Stimulated activated CD4-positive, alpha-beta T cell treated with anti-CD3 and anti-CD28 coated beads, Interleukin-1b, Interleukin-23, amount 100 ng/mL, for 48 hours (primary cell): ENCODE measurements at places on chromosomes 3 and 15.

GRCh38 chr3:183312433-183312832 is 59.4 kb downstream of the B3GNT5 start:
- no peak for DNase-seq

- DNase-seq, result no peak
Observed at GRCh38 chr3:37444696-37445095, 270.3 kb upstream of the LRRFIP2 start.

GRCh38 chr3:122247087-122247824 is 63.8 kb downstream of the CASR start:
- DNase-seq, result no peak

- no peak for DNase-seq
Observed at GRCh38 chr3:146274833-146275232, 23.9 kb upstream of the PLSCR4 start.
